ENCODE measurements at places on chromosomes 7 and 10.

DNA sequence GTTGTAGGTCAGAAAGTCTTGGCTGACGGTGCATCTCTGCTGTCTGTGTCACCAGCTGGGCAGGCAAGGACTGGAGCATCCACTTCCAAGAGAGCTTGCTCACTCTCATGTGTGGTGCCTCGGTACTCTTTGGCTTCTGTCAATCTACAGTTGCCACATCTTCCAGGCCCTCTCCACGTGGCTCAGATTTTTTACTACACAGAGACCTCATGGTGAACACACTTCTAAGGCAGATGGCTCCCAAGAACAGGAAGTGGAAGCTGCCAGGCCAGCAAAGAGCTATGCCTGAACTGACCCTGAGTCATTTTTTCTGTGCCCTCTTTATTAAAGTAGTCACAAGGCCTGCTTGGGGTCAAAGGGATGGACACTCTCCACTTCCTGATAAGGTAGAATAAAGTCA lies 351.5 kb upstream of the AUTS2 start:
- H3K27me3 ChIP-seq = no peaks in the 10 kb centered on the region
- no peaks in the 10 kb centered on the region for H3K36me3 ChIP-seq
- no peak for DNase-seq

GRCh38 chr7:2870471-2870931 lies 26.4 kb upstream of the GNA12 start:
- H3K4me3 ChIP-seq = no peak overlapping the region
- no peaks in the 10 kb centered on the region for H3K27me3 ChIP-seq
- H3K36me3 ChIP-seq = no peaks in the 10 kb centered on the region
- H3K27ac ChIP-seq = no peak overlapping the region

DNA sequence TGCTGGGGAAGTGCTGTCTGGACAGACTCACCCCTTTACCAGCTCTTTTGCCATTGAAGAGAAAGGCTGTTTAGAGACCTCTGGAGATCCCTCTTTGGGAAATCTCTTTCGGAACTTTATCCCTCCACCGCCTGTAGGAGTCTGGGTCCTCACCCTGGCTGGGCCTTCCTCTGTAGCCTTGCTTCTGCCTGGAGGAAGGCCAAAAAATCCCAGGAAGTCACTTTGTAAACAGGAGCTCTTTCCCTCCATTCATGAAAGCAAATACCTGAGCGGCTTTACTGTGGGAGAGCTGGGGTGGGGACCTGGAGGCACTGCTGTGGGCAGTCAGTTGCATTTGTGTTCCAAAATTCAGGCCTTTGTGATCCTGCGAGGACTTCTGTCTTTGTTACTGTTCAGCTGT lies 126.2 kb downstream of the KLF6 start:
- no peak overlapping the region for H3K27ac ChIP-seq
- H3K27me3 ChIP-seq = no peaks in the 10 kb centered on the region
- H3K4me1 ChIP-seq = no peaks in the 10 kb centered on the region
- no peak overlapping the region for H3K4me3 ChIP-seq
- DNase-seq = no peak

GRCh38 chr7:105980645-105981396 lies 17.8 kb downstream of the CDHR3 start:
- no peak for DNase-seq
- no peaks in the 10 kb centered on the region for H3K4me1 ChIP-seq
- no peaks in the 10 kb centered on the region for H3K27me3 ChIP-seq
- no peak overlapping the region for H3K4me3 ChIP-seq

DNA sequence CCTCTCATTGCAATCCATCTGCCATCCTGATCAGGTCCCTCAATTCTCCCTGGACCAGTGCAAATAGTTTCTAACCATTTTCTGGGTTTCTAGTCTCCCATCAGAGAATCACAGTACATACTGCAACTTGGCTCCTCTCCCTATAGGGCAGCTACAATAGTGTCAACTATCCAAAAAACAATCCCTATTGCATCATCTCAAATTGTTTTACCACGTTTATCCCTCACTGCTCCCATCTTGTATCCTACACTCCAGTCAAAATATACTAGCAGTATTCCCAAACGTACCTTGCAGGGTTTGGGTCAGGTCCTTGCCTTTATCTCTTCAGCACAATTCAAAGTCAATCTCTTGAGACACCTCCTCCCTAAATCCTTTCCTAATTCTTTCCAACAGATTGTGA lies 23.6 kb downstream of the ASB15 start:
- H3K27me3 ChIP-seq = no peaks in the 10 kb centered on the region
- H3K4me1 ChIP-seq = no peaks in the 10 kb centered on the region
- H3K27ac ChIP-seq = no peak overlapping the region
- H3K4me3 ChIP-seq = no peak overlapping the region
- H3K36me3 ChIP-seq = no peaks in the 10 kb centered on the region
- no peak for DNase-seq

- no peak overlapping the region for H3K4me3 ChIP-seq
- no peaks in the 10 kb centered on the region for H3K4me1 ChIP-seq
- H3K27me3 ChIP-seq = peaks cover 29% of the 10 kb centered on the region
- no peaks in the 10 kb centered on the region for H3K36me3 ChIP-seq
Measured at GRCh38 chr7:151730591-151730990, 146.3 kb downstream of the PRKAG2 start.

DNA sequence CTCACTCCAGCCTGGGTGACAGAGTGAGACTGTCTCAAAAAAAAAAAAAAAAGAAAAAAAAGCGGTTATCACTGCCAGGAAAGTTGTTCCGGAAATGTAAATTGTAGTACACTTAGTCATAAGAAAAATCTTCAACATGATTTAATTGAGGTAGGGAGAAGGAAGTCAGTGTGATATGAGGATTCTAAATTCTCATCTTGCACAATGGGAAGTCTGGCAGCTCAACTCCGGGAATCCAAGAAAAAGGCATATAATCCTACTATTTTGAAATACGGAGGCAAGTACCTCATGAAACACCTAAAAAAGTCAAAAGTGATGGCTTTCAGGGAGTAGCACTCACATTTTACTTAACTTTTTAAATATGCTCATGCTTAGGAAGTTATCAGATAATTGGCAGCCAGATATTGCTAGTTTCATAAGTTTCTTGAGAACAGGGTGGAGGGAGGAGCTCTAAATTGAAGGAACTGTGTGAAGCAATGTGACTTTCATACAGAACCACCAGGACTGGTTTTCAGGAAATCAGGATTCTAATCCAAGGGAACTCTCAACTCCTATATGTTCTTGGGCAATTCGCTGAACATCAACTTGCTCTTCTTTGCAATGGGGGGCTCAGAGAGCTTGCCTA lies 2.7 kb upstream of the C7orf25 start:
- peaks cover 27% of the 10 kb centered on the region for H3K4me1 ChIP-seq
- no peak overlapping the region for H3K27ac ChIP-seq
- H3K4me3 ChIP-seq = no peak overlapping the region
- no peak for DNase-seq

DNA sequence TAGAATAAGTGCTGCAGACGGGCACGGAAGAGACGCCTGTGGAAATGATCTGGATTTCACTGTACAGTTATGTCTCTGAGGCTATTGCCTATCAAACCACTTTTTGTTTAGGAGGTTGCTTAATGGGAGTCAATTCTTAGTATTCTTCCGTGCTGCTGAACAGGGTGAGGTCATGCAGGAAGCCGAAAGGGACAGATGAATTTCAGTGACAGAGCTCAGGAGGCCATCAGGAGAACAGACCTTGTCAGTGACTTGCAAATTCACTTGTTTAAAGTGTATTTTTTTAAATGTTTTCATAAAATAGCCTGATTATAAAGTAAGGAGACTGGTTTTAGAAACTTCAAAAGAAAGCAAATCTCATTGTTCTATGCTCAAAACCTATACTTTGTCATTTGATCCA lies 58.9 kb downstream of the XRCC2 start:
- no peaks in the 10 kb centered on the region for H3K4me1 ChIP-seq
- no peak for DNase-seq
- H3K27ac ChIP-seq = no peak overlapping the region
- H3K36me3 ChIP-seq = no peaks in the 10 kb centered on the region

DNA sequence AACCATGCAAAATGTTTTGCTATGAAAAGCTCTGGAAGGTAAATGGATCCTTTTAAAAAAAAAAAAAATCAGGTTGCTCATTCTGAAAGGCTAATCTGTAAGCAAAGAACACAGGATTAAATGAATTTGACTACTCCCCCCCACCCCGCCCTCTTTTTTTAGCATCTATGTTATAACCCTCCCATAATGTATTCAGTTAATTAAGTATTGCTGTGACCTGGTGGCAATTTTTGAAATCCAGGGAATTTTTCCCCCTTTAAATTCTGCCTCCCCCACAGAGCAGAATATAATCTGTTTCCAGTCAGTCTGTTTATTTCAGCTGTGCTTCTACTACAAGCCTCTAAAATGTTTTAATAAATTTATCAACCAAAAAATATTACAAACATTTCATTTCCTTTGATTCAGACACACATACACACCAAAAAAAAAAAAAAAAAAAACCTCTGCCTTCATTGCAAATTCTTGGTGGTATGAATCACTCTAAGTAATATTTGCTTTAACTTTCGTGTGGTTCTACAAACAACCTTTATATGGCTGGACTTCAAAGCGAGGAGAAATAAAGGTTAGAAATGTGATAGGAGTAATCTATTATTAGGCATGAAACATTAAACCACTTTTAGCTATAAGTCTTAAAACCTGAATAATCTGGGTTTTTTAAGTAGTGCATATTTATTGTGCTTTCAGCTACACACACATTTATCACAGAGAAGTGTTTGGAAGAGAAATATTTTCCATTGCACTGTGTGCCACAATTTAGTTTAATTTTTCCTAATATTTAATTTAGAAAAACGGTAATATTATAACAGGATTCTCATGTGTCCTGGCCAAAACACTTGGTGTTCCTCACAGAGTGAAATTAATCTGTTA lies 64.4 kb upstream of the ARID5B start:
- H3K36me3 ChIP-seq = no peaks in the 10 kb centered on the region
- H3K4me1 ChIP-seq = peaks cover 5% of the 10 kb centered on the region
- no peak for DNase-seq
- H3K27ac ChIP-seq = no peak overlapping the region
- no peak overlapping the region for H3K4me3 ChIP-seq
- no peaks in the 10 kb centered on the region for H3K27me3 ChIP-seq
